ENCODE measurements at places on chromosomes 5 and 9. TPM values are rescaled to one million over a fixed set of nuclear protein-coding genes. Genes with fewer than 3 reads are reported as not detected.

Gene SLC34A3
- not detected for total RNA-seq

Gene MARVELD2
- total RNA-seq: 1.7 TPM

DNA sequence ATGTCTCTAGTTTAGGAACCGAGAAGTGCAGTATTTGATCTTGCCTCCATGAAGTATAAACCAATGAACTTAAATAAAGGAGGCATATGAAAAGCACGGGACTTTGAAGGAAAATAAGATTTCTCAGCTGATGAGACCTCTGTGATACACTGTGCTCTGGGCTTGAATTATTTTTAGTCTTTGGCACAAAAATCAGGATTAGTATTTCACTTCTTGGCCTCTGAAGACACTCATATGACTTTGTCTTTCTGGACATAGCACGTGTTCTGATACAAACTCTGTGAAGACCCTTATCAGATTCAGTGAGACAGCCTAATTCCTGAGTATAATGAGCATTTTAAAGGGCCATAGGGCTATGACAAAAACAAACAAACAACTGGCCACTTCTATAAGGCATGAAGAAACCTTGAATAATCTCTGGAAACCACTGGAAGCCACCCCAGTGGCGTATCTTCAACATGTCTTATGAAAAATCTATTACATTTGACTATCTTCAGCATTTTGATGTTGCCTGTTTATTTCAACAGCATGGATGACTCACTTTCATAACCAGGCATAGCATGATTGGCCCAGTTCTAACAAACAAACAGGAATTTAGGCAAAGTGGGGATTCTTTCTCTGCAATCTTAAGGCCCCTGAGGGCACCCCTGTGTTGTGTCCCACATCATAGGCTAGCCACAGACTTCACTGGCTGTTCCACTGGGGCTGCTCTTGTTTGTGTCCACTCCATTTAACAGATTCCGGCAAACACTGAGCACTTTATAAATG is 90.3 kb upstream of the ZNF462 start:
- no peak for DNase-seq

GRCh38 chr9:76463211-76463610 is 4.2 kb downstream of the GCNT1 start:
- DNase-seq: no peak

DNA sequence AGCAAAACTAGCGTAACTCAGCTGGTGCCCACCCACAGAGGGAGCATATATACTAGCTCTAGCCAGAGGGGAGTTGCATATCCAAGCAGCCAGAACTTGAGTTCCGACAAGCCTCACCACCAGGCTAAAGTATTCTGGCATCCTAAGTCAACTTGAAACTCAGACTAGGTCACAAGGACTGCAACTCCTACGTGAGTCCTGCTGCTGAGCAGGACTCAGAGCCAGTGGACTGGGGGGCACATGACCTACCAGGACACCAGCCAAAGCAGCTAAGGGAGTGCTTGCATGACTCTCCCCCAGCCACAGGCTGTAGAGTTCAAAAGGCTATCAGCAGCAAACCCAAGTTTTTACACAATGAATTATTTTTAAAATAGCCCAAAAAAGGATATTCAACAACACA is 26.1 kb downstream of the SPDL1 start:
- DNase-seq: no peak

- DNase-seq: no peak
These were observed 47.0 kb downstream of the TJP2 start for GRCh38 chr9:69221036-69221435.

DNA sequence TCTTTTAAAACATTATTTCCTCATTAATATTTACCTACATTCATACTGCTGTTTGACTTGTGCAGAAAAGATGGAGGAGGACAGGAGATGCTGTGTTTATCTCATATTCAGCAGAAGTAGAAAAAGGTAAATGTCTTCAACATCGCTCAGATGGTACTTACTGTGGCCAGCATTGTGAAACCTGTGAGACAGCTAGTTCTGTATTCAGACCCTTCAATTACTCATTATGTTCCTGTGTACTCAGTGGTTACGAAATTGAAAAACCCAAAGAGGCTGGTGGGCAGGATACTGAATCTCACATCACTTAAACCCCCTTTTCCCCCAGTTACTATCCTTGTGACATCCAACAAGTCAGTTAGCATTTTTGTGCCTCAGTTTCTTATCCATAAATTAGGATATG is 216.0 kb downstream of the KDM4C start:
- no peak for DNase-seq
